Mesendoderm (in vitro differentiated cells): ENCODE measurements at places on chromosomes 2 and 18.

DNA sequence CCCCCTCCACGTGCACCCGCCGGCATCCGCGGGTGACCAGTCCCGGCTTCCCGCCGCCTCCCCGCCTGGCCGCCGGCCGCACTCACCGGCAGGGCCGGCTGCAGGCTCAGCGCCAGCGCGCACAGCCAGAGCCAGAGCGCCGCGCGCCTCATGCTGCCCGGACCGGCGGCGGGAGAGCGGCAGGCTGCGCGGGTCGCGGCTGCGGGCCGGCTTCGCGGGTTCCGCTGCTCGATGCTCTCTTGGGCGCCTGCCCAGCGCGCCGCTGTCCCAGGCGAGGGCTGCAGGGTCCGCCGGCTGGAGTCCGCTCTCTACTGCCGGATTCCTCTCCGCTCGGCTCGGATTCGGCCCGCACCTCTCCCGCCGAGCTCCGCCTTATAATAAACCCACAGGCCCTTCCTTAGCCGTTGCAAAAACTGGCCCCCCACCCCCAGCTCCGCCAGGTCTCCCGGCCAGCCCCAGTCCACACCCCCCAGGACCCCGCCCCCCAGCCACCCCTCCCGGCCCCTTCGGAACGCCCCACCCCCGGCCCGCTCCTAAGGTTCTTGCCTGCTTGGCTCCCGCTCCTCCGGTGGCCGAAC lies at the start of gene SDC1:
TSS of gene SDC1 (minus strand) at position 415 of the 578 bp plus-strand sequence. CDS start at position 152, 263 bp downstream.
- DNase-seq: peak; percentile 80

DNA sequence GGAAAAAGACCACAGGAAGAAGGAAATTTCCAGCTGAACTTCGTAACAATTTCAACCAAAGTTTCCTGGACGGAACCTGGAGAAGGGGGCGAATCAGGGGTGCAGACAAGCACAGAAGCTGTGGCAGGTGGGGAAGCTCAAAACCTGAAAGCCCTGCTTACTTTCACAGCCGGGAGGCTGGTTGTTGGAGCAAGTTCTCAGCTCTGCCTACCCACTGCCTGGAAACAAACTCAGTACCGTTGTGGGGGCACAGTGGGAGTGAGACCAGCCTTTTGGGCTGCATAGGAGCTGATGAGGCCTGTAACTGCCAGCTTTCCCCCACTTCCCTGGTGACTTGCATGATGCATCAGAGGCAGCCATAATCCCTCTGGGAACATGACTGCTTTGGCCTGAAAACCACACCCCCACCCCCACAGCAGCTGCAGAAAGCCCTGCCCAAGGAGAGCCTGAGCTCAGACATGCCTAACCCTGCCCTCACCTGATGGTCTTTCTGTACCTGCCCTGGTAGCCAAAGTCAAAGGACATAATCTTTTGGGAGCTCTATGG lies 207.0 kb upstream of the VWC2L start:
- DNase-seq: no peak

DNA sequence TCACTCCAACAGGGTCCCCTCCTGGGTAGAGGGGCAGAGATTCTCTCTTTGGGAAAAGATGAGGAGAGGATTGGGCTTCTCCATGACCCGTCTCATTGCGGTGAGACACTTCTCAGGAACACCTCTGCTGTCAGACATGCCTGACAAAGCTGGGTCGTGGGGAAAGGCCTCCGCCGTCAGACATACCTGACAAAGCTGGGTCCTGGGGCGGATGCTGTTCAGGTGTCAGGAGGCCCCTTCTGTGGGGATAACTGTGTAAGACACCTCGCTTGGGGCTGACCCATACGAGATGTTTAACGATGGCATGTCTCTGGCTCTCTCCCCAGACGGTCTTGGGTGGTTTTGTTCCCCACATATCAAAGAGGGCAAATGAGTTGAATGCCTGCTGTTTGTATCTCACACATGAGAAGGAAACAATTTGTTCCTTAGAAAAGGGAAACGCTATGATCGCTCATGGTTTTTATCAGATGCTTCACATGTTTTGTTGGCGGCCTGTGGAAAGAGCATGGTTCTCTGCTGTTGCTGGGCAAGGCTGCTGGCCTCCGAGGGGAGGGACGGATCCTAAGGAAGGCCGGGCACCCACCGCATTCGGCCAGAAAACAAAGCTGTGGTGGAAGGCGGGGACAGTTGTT lies 40.8 kb upstream of the PXDN start:
- no peak for DNase-seq

GRCh38 chr2:207238831-207239701 lies 73.3 kb upstream of the KLF7 start:
- peak; percentile 44 for DNase-seq

GRCh38 chr2:1686784-1687105 lies 57.6 kb downstream of the PXDN start:
- no peak for DNase-seq

DNA sequence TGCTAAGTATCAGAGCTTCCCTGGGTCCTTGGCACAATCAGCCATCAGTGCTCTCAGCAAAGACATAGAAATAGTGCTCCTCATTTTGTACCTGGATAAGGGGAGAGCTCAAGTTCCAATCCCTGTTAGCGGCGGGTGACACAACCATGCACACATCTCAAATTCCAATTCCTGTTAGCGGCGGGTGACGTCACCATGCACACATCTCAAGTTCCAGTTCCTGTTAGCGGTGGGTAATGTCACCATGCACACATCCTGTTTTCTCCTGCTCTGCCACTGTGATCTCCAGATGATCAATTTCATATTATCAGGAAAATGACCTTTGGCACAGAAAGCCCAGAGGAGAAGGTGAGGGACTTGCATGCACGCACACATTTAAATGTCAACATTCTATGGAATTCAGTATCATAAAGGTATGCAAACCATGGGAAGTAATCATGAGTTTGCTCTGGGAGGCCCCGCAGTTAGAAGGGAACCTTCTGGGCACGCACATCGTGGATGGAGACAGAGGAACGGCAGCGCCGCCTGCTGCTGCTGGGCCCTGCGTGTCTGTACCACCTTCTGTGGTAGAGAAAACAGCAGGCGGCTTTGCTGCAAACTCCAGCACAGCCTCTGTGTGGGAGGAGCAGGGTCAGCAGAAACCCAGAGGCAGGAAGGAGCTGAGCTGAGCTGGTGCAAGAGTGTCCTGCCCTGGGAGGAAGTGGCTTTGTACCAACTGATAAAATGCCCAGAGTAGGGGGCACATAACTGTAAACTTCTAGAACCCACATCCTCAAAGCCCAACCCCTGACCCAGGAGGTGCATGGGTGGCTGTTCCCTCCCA lies 77.8 kb downstream of the MBP start:
- DNase-seq: peak; percentile 85

DNA sequence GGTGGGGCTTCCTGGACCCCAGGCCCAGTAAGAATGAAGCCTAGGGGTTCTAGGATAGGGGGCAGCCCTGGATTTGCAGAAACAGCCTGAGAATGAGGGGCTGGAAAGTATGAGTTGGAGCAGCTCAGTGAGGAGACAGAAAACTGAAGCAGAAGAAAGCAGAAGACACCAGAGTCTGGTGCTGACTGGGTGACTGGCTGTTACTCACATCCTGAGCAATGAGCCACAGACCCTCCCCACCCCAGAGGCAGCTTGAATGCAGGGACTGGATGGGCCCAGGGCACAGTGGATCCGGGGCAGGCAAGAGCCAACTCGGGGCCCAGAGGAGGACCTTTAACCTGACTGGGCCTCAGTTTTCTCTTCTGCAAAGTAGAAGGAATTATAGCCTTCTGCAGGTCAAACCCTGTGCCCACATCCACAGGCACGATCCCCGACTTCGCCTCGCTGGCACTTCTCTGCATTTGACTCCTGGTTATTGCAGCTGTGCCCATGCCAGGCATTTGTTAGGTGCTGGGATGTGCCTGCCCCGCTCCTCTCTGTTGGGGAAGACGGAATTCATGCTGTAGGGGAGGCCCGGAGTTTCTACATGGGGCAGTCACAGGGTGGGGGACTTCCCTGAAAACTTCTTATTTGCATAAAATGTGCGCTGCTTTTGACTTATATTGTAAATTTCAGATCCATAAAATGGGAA lies 8.5 kb downstream of the STEAP3 start:
- DNase-seq: no peak

DNA sequence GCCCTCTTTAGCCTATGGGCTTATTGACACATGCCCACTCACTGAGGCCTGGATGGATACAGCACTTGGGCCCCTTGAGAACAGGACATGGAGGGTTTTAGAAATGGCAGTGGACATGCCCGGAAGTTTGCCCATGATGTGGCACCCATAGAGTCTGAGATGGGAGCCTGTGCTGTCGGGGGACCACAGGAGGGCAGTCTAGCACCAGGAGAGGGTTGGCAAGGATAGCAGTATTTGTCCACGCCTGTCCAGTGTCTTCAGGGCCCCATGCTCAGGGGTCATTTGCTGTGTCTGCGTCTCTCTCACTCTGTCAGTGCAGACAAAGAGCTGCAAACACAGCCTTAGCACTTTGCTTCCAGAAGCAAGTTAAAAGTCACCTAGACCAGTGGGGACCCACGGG lies 48.7 kb downstream of the IL1RL2 start:
- DNase-seq: peak; percentile 35

GRCh38 chr2:10255189-10256030 lies 47.3 kb upstream of the HPCAL1 start:
- no peak for DNase-seq
